ENCODE measurements at places on chromosomes 2 and 18. TPM values are rescaled to one million over a fixed set of nuclear protein-coding genes. Genes with fewer than 3 reads are reported as not detected.

The ASAP2 gene
- 31.5 TPM for total RNA-seq

The RGPD3 gene
- 0.20 TPM for total RNA-seq

The NT5DC4 gene
- total RNA-seq, result not detected

The NCKAP5 gene
- 0.92 TPM for total RNA-seq

The SRD5A2 gene
- total RNA-seq, result 0.01 TPM

The EFHD1 gene
- 1.9 TPM for total RNA-seq

The TMEFF2 gene
- total RNA-seq, result 0.31 TPM

The MPV17 gene
- 78.0 TPM for total RNA-seq

The TUBB8B gene
- total RNA-seq, result not detected

The TUBA4B gene
- 0.35 TPM for total RNA-seq

The SERPINB3 gene
- 0.12 TPM for total RNA-seq

The SAG gene
- total RNA-seq, result not detected

The STARD6 gene
- total RNA-seq, result not detected

The BCL2 gene
- total RNA-seq, result 0.57 TPM

The CAPN14 gene
- total RNA-seq, result 0.07 TPM

The ASNSD1 gene
- total RNA-seq, result 33.3 TPM
